ENCODE measurements at places on chromosomes 16 and 17.

GRCh38 chr16:56610609-56611111 lies 2.3 kb downstream of the MT2A start:
- no peak for DNase-seq

- DNase-seq = no peak
Measured at GRCh38 chr17:50955667-50956120, 89.5 kb upstream of the TOB1 start.

DNA sequence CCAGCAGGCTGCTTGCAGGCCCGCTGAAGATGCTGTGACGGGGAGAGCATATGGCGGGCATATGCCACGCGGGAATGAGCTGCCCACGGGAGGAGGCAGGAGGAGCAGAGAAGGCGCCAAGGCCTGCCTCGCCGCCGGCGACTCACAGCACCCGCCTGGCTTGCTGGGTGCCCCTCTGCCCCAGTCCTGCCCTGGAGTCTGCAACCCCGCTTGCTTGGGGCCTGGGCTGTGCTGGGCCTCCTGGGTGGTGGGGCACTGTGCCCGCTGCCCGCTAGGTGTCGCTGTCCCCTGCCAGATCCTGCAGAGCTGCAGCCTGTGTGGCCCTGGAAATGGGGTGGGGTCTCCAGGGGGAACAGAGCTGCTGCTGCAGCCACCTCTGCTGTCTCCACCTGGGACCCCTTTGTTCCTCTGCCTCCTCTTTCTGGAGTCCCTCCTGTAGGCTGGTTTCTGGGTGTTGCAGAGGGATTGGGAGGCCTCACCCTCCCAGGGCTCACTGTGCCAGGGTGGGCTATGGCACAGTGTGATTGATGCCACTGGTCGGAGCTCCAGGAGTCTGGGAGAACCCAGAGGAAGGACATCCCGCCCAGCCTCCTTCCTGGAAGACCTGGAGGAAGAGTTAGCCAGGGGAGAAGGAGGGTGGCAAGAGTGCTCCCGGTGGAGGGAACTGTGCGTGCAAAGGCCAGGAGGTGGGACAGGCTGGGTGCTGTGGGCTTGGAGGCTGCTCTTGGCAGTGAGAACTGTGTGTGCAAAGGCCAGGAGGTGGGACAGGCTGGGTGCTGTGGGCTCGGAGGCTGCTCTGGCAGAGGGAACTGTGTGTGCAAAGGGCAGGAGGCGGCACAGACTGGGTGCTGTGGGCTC lies 141.0 kb upstream of the CIBAR2 start:
- no peak for DNase-seq

DNA sequence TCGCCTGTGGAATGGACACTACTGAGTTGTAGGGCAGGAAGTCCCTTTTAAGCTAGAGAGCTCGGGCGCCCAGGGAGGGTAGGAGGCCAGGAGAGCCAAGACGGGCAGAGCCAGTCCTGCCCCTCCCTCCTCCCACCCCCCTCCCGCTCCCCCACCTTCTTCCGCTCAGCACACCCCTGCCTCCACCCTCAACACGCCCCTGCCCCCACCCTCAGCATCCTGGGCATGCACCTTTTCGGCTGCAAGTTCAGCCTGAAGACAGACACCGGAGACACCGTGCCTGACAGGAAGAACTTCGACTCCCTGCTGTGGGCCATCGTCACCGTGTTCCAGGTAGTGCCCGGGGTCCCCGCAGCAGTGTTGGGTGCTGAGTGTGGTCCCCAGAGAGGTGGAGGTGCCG lies 18.3 kb downstream of the TPSG1 start:
- no peak for DNase-seq

DNA sequence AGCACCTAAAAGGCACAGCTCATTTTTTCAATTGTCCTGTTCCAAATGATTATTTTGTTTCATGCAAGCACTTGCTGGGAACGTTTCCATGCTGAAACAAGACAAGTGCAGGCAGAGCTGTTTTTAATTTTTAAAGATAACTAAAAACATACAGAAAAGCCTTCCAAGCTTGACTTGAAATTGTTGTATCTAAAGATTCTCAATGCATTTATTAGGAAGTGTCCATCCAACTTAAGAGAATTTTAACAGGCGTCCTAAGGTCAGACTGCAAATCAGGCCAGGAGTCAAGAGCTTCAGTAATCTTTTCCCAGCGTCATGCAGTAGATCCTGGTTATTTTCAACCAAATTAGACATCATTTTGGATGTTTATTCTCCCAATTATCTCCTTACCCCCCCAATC lies 702.8 kb downstream of the KCNJ2 start:
- DNase-seq = no peak

DNA sequence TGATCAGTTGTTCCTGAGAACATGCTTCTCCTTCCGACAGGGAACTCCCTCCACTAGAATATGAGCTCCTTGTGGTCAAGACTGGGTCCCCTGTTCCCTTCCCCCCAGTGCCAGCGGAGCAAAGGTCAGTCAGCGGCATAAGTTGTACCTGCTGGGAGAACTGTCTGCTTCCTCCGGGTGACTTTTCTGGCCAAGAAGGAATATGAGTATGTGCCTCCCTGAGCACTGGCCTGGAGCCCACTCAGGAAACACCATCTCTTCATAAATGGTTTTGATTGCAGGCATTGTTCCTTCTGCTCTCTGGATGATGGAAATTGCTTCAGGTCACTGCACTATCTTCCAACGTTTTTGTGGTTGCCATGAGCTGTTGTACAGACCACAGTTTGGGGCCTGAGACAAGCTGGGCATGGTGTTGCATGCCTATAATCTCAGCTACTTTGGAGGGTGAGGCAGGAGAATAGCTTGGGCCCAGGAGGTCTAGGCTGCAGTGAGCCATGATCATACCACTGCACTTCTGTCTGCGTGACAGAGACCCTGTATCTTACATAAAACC lies 2.9 kb upstream of the P4HB start:
- DNase-seq = no peak

DNA sequence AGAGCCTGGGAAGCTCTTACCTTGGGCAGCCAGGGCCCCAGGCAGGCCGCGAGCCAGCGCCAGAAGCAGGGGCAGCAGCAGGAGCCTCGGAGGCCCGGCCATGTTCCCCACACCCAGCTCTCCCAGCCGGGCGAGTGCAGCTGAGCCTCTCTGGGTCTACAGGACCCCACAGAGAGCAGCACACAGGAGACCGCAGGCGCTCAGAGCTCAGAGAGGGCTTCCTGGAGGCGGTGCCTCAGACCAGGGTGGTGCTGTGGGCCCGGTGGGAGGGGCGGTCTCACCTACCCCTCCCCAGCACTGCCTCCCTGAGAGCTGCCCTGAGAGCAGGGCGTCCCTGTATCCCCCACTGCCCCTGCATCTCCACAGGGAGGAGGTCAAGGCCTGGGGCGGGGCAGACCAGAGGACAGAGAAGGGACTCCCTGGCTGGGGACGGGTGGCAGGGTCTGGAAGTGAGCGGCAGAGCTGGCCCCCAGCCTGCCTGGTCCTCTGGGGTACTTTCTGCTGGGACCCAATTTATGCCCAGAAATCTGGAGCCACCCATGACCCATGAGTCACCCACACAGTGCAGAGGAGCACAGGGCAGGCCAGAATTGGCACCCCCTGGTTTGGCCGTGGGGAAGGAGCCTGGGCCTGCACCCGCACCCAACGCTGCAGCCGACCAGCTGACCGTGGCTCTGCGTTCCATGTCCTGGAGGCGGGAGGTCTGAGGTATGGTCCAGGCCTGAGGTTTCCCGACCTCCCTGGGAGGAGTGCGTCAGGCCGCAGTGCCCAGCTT lies at the start of gene CD7:
Gene CD7 (minus strand): TSS at position 215 of the 775 bp plus-strand sequence. CDS start 113 bp downstream, at position 102.
- no peak for DNase-seq

- DNase-seq = peak; percentile 23
Measured at GRCh38 chr16:30112197-30113030, 923 bp downstream of the GDPD3 start.

DNA sequence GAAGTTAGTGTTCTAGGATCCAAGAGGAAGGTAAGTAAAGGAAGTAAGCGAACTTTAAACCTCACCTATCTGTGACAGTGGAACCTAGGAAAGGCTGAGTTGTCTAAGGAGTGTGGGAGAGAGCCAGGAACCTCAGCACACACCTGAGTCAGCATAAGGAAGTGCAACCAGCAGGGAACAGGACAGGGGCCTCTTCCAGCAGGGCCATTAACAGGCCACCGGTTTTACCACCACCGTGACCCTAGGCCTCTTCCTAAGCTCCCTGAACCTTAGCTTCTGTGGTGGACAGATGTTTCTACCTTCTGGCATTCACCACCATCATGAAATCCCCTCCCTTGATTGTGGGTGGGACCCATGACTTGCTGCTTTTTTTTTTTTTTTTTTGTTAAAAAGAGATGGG lies 26.7 kb upstream of the GPATCH8 start:
- peak; percentile 15 for DNase-seq

DNA sequence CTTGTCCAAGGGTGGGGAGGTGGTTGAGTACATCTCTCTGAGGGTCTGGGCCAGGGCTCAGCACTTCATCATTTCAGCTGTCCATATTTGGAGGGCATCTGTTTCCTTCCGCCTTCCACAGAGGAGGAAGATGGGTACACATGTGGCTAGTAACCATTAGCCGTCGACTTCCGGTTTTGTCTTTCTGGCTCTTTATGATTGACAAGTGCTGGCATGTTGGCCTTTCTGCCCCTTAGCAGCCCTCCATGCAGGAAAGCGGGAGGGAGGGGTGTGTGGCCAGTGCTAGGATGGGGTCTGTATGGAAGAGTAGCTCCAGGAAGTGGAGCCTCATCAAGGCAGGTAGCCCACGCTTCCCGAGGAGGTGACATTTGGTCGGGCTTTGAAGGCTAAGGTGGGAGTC lies 69.6 kb downstream of the RAI1 start:
- no peak for DNase-seq

- DNase-seq = peak; percentile 89
Measured at GRCh38 chr16:29290631-29291247, 115.8 kb downstream of the NPIPB11 start.

- DNase-seq = no peak
Measured at GRCh38 chr16:88507231-88507743, 54.2 kb downstream of the ZFPM1 start.

GRCh38 chr17:50064253-50065001 lies 8.5 kb downstream of the ITGA3 start:
- DNase-seq = peak; percentile 95

GRCh38 chr16:66293932-66294331 lies 72.6 kb upstream of the CDH5 start:
- DNase-seq = no peak

DNA sequence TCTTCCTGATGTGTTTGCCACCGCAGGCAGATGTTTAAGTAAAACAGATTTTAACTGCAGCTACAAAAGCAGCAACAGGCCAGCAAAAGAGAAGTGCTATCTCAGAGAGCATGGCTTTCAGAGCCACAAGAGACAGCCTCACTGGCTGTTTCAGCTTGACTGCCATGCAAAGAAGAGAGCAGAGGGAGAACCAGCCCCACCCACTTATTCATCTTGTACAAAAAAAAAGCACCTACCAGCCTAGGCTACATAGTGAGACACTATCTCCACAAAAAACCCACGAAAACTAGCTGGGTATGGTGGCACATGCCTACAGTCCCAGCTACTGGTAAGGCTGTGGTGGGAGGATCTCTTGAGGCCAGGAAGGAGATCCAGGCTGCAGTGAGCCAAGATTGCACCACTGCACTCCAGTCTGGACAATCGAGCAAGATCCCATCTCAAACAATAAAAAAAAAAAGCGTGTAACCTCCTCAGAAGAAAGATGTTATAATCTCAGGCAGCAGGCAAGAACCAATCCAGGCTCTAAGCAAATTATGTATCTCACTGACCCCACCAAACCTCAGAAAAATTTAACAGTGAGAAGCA lies 30.0 kb downstream of the STH start:
- no peak for DNase-seq

DNA sequence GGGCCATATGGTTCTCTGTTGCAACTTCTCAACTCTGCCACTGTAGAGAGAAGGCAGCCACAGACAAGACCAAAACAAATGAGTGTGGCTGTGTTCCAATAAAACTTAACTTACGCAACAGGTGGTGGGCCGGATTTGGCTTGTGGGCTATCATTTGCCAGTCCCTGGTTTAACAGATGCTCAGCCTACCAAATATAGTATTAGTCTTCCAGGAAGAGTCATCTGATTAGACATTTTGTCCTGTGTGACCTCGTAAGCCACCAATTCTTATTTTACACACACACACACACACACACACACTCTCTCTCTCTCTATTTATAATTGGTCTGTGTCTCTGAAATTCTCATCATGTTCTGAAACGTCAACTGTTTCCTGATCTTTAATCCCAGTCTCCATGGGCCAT lies 245.9 kb downstream of the XYLT1 start:
- DNase-seq = no peak

GRCh38 chr17:57338257-57338914 lies 82.1 kb downstream of the MSI2 start:
- DNase-seq = no peak

DNA sequence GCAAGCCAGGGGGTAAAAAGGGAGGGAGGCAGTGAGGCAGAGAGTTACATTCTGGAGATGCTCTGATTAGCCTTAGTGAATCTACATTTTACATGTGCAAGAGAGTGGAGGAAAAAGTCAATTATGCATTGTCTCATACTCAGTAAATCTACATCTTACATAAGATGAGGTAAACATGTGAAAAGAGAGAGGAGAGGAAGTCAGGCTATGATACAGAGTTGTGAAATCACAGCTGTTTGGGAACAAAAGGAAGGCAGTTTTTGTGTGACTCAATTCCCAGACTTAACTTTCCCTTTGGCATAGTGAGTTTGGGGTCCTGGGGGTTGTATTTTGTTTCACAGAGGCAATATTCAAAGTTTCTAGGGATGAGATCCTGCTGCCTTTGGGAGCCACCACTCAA lies 67.8 kb downstream of the GP2 start:
- DNase-seq = no peak

- peak; percentile 58 for DNase-seq
Measured at GRCh38 chr16:83952587-83952939, 477 bp upstream of the OSGIN1 start.

GRCh38 chr17:75075597-75076336 lies 12.0 kb upstream of the SLC16A5 start:
- no peak for DNase-seq

- no peak for DNase-seq
Measured at GRCh38 chr16:2856061-2856670, 1.8 kb downstream of the PRSS22 start.

- peak; percentile 49 for DNase-seq
Measured at GRCh38 chr17:29591737-29592608, 959 bp upstream of the ANKRD13B start.

GRCh38 chr17:57735230-57735629 lies 9.9 kb downstream of the CCDC182 start:
- no peak for DNase-seq

Measured in renal cortical epithelial cell (primary cell).